Spinal cord (tissue), 10 donors: ENCODE measurements at places on chromosomes 11 and 22.
A peak's percentile ranks its signal among the peaks of the same experiment; 100 is the strongest.

GRCh38 chr22:31137721-31138120 lies 2.6 kb downstream of the PLA2G3 start:
- H3K36me3 ChIP-seq, result peaks cover 16% of the 10 kb centered on the region
- no peak overlapping the region for H3K4me3 ChIP-seq
- H3K27ac ChIP-seq, result no peak overlapping the region
- H3K4me1 ChIP-seq, result peaks cover 14% of the 10 kb centered on the region
- no peaks in the 10 kb centered on the region for H3K27me3 ChIP-seq

GRCh38 chr22:47295226-47295901 lies 532.9 kb downstream of the TBC1D22A start:
- H3K27me3 ChIP-seq, result no peaks in the 10 kb centered on the region
- peaks cover 5% of the 10 kb centered on the region for H3K4me1 ChIP-seq
- H3K4me3 ChIP-seq, result no peak overlapping the region
- H3K36me3 ChIP-seq, result no peaks in the 10 kb centered on the region
- H3K27ac ChIP-seq, result no peak overlapping the region

- DNase-seq, result no peak
- H3K4me3 ChIP-seq, result peak overlapping the region; percentile 11
- H3K27ac ChIP-seq, result no peak overlapping the region
- H3K4me1 ChIP-seq, result peaks cover 50% of the 10 kb centered on the region
- peaks cover 28% of the 10 kb centered on the region for H3K36me3 ChIP-seq
Measured at GRCh38 chr22:41237707-41238569, 2.8 kb downstream of the CHADL start.

- no peak overlapping the region for H3K4me3 ChIP-seq
- no peak overlapping the region for H3K27ac ChIP-seq
- H3K36me3 ChIP-seq, result peaks cover 45% of the 10 kb centered on the region
- peaks cover 81% of the 10 kb centered on the region for H3K4me1 ChIP-seq
- no peak for DNase-seq
Measured at GRCh38 chr22:44997060-44997459, 12.7 kb downstream of the PHF21B start.

- H3K27me3 ChIP-seq, result no peaks in the 10 kb centered on the region
- H3K4me1 ChIP-seq, result no peaks in the 10 kb centered on the region
- no peak for DNase-seq
- H3K36me3 ChIP-seq, result no peaks in the 10 kb centered on the region
Measured at GRCh38 chr11:88535916-88536547, 198.5 kb upstream of the CTSC start.

GRCh38 chr22:49724893-49725489 lies 102.7 kb downstream of the BRD1 start:
- peak; percentile 50 for DNase-seq
- H3K4me3 ChIP-seq, result no peak overlapping the region
- peaks cover 17% of the 10 kb centered on the region for H3K4me1 ChIP-seq
- H3K27ac ChIP-seq, result no peak overlapping the region

DNA sequence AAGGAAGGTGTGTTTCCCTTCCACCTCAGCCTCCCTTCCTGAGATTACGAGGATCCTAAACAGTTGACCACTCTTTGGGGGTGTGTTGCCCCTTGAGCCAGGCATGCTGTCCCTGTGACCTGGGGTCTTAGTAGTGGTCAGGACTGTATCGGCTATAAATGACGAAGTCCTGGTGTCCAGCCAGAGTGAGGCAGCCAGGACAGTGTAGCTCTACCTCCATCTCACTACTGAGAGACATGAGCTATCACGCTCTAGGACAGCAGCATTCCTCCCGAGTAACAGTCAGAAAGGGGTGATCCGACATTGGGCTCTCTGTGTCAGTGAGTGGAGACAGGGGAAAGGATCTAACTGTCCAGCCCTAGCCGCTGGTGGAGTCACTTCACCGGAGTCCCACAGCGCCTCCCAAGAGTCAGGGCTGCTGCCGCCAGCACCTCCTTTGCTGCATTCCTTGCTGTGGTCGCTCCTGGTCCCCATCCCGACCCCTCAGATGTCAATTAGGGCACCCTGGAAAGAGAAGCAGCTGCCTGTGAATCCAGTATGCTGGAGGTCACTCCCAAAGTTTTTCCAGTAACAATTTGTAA lies 3.3 kb upstream of the B3GNT6 start:
- no peak for DNase-seq
- no peaks in the 10 kb centered on the region for H3K36me3 ChIP-seq
- H3K27ac ChIP-seq, result no peak overlapping the region
- no peak overlapping the region for H3K4me3 ChIP-seq
- no peaks in the 10 kb centered on the region for H3K4me1 ChIP-seq

DNA sequence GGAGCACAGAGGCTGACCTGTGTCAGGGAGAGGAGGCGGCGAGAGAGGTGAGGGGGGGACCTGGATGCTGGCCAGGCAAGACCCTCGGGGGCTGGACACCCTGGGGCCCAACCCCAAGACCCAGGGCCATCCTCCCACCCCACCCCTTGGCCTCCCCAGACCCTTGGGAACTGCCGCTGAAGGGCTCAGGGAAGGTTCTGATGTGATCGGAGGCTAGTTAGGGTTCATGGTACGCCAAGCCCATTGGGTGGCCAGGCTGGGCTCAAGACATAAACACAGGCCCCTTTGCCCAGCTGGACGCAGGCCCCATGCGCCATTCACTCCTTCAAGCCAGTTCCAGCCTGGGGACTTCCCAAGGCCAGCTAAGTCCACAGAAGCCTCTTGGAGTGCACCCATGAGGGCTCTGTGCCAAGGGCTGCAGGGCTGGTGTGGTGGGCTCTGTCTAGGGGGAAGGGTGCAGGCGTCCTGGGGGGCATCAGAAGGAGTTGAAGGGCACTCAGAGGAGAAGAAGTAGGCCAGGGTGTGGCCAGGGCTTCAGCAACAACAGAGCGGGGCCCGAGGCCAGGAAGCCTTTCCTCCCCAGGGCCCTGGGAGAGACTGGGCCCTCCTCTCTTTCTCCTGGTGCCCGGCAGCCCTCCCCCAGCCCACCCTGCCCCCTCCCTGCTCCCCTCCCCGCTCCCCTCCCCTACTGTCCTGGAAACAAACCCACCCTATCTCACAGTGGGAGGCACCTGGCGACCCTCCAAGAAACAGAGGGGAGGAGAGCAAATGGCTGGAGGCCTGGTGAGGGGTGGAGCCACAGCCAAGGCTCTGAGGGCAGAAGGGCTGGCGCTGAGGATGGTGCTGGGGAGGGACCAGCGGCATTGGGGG lies 12.9 kb downstream of the TSPAN32 start:
- peak; percentile 97 for DNase-seq
- peaks cover 54% of the 10 kb centered on the region for H3K4me1 ChIP-seq
- no peak overlapping the region for H3K4me3 ChIP-seq
- peak overlapping the region; percentile 94 for H3K27ac ChIP-seq
- peaks cover 17% of the 10 kb centered on the region for H3K36me3 ChIP-seq
- no peaks in the 10 kb centered on the region for H3K27me3 ChIP-seq

DNA sequence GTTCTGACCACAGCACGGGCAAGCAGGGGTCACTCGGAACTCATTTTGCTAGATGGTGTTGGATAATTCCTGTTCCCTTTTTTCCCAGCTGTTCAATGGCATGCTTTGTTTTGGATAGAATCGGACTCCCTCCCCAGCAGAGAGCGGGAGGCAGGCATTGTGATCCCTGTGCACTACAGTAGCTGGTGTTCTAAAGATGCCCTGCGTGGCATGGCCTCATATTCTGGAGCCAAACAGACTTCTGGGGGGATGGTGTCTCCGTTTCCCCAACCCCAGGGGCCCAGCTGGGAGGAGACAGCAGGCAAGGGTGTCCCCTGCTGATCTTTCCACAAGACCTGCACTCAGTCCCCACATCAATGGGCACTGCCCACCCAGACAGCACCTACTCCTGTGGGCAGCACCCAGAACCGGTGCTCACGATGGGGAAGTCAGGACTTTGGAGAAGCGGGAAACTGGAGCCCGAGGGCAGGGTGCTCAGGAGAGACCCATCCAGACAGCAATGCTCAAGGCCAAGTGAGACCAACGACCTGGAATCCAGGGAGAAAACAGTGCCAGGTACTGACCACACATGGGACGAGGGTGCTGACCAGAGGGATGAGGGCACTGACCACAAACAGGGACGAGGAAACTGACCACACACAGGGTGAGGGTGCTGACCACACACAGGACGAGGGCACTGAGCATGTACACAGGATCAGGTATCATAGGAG lies 934.9 kb downstream of the BRD1 start:
- DNase-seq, result no peak
- peaks cover 3% of the 10 kb centered on the region for H3K36me3 ChIP-seq
- no peak overlapping the region for H3K27ac ChIP-seq
- peaks cover 29% of the 10 kb centered on the region for H3K4me1 ChIP-seq
- H3K27me3 ChIP-seq, result no peaks in the 10 kb centered on the region
- no peak overlapping the region for H3K4me3 ChIP-seq

- no peaks in the 10 kb centered on the region for H3K27me3 ChIP-seq
- no peak overlapping the region for H3K27ac ChIP-seq
- no peak for DNase-seq
- peaks cover 4% of the 10 kb centered on the region for H3K4me1 ChIP-seq
Measured at GRCh38 chr11:118007040-118007439, 20.8 kb downstream of the IL10RA start.

DNA sequence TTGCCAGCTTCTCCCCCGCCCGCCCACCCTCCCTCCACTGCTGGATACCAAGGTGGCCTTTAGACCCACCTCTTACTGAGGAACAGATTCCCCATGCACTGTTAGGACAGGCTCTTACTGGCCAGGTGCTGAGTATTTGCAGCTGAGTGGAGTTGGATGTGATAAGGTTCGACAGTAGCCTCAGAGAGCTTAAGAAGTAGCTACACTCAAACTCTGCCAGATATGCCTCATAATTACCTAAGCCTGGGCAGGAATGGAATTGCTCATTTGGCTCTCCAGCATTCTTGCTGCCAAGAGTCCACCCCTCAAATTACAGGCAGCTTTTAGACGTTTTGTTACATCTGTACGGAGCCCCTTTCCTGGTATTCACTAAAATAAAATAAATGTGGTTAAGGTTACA lies 9.6 kb downstream of the FAM181B start:
- no peak overlapping the region for H3K27ac ChIP-seq
- no peak for DNase-seq
- H3K4me1 ChIP-seq, result peaks cover 22% of the 10 kb centered on the region
- H3K4me3 ChIP-seq, result no peak overlapping the region
- no peaks in the 10 kb centered on the region for H3K27me3 ChIP-seq

GRCh38 chr11:82536706-82537105 lies 197.0 kb downstream of the FAM181B start:
- H3K27me3 ChIP-seq, result no peaks in the 10 kb centered on the region
- H3K27ac ChIP-seq, result no peak overlapping the region
- no peaks in the 10 kb centered on the region for H3K4me1 ChIP-seq
- DNase-seq, result no peak
- H3K36me3 ChIP-seq, result no peaks in the 10 kb centered on the region

GRCh38 chr11:67700141-67700540 lies 25.7 kb upstream of the ALDH3B2 start:
- no peak overlapping the region for H3K4me3 ChIP-seq
- H3K27ac ChIP-seq, result no peak overlapping the region
- no peaks in the 10 kb centered on the region for H3K4me1 ChIP-seq
- peak; percentile 34 for DNase-seq
- H3K27me3 ChIP-seq, result no peaks in the 10 kb centered on the region

DNA sequence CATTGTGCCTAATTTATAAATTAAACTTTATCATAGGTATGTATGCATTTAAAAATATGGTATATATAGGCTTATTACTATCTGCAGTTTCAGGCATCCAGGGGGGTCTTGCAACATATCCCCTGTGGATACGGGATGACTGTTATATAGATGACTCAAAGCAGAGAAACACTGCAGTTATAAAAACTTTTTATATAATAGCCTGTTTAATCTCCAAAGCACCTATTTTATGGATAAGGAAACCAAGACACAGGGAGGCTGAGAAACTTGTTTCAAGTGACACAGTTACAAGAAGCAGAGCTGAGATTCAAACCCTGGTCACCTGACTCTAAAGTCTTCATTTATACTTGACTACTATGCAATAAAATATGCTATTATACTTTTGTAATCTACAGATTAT lies 897.7 kb downstream of the KCNA4 start:
- no peak for DNase-seq
- H3K4me1 ChIP-seq, result no peaks in the 10 kb centered on the region
- no peaks in the 10 kb centered on the region for H3K27me3 ChIP-seq
- H3K4me3 ChIP-seq, result no peak overlapping the region
- no peak overlapping the region for H3K27ac ChIP-seq

- peaks cover 55% of the 10 kb centered on the region for H3K36me3 ChIP-seq
- no peaks in the 10 kb centered on the region for H3K27me3 ChIP-seq
- DNase-seq, result no peak
- peak overlapping the region; percentile 94 for H3K27ac ChIP-seq
- peaks cover 85% of the 10 kb centered on the region for H3K4me1 ChIP-seq
Measured at GRCh38 chr22:46077669-46078099, 72.6 kb upstream of the PPARA start.

DNA sequence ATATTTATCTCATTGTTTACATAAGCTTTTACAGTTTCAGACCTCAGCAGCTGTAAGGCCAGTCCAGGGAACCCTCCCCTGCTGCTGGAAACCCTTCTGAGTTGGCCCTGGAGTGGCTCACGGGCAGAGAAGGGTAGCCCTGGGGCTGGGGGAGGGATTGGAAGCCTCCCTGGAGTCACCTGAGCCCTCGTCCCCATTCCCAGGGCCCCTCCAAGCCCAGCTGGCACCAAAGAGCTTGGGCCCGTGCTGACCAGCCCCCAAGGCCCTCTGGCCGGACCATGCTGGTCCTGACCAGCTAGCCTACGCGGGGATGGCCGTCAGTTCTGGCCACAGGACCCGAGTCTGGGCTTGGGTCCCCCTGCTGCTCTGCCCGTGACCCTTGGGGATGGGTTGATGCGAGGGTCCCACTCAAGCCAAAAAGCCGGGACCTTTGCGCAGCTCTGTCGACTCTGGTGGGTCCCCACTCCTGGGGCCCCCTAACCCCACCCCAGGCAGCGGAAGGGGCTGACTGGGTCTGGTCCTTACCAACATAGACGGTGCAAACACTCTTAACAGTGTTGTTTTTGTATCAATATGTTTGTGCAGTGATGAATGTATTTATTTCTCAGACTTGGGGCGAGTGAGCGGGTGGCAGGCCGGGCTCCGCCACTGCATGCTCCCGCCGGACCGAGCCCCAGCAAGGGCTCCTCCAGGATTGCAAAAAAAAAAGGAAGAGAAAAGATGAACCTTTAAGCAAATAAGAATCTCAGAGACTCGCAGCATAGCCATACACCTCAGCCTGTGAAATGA lies 17.5 kb upstream of the TMEM191C start:
- H3K27ac ChIP-seq, result no peak overlapping the region
- peaks cover 59% of the 10 kb centered on the region for H3K36me3 ChIP-seq
- H3K27me3 ChIP-seq, result no peaks in the 10 kb centered on the region
- no peak for DNase-seq
- H3K4me3 ChIP-seq, result no peak overlapping the region

- no peak overlapping the region for H3K4me3 ChIP-seq
- no peaks in the 10 kb centered on the region for H3K27me3 ChIP-seq
- no peak overlapping the region for H3K27ac ChIP-seq
Measured at GRCh38 chr11:28571371-28571770, 463.2 kb downstream of the METTL15 start.

- no peaks in the 10 kb centered on the region for H3K36me3 ChIP-seq
- H3K27me3 ChIP-seq, result no peaks in the 10 kb centered on the region
- no peak overlapping the region for H3K27ac ChIP-seq
- no peak for DNase-seq
Measured at GRCh38 chr11:2104524-2105440, 34.4 kb downstream of the IGF2 start.
